NCI-H2081 treated with DMSO at 0.1 percent for 48 hours (cell line): ENCODE measurements at places on chromosomes 12 and 14.
A peak's percentile ranks its signal among the peaks of the same experiment; 100 is the strongest.

GRCh38 chr14:32413967-32414640 is 85.0 kb downstream of the AKAP6 start:
- no peak for DNase-seq

- DNase-seq = no peak
Observed at GRCh38 chr12:59429766-59430165, 166.1 kb upstream of the SLC16A7 start.

GRCh38 chr14:75022655-75023054 is 19.9 kb downstream of the EIF2B2 start:
- DNase-seq = no peak

DNA sequence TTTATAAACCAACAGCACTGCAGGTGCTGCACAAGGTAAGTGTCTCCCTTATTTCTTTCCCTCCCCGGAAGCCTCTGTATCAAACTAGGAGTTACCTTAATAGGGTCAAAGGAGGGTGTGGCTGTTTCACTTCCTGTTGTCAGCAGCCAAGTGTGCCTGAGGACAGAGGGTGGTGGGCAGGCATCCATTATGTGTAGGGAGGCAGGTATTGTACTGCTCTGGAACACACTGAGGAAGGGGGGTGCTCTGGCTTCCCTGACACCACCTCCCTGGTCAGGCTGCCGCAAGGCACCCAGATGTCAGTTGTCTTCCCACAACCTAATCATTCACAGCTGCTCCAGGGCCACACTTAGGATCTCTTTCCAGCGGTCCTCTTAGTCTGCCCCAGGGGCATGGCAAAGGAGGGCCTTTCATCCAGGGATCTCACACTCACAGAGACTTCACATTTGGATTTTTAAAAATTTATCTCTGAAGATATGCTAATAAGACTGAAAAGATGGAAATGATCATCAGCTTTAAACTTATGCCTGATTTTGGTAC is 132.0 kb upstream of the ARHGAP5 start:
- DNase-seq = no peak

DNA sequence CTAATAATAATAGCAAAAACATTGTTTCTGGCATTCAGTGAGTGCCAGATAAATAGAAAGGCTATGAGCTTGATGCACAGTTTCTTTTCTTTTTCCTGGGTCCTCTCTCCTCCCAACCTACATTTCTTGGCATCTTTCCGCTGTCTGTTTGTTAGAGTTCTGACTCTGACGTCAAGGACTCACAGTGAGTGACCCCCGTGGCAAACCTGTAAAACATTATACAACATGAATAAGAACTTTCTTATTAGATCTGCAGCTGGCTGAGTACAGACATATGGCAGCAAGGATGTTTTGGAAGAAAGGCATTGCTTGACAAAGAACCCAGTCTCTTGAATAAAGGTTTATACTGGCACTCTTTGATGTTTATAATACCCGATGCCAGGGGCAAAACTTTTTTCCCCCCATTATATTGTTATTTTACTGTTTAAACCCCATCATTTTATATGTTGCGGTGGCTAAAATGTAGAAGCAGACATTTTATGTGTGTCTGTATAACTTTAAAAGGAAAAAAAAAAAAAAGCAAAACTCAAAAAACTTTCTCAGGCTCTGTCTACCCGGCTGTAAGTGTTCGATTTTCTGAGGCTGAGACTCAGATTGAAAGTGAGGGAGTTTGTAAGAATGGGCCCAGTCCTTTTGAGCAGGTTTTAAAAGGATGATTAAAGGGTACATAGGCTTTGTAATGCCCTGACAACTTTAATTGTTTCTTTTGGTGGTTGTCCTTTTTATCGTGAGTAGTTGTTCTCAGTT is 159.3 kb downstream of the PDE3A start:
- no peak for DNase-seq

DNA sequence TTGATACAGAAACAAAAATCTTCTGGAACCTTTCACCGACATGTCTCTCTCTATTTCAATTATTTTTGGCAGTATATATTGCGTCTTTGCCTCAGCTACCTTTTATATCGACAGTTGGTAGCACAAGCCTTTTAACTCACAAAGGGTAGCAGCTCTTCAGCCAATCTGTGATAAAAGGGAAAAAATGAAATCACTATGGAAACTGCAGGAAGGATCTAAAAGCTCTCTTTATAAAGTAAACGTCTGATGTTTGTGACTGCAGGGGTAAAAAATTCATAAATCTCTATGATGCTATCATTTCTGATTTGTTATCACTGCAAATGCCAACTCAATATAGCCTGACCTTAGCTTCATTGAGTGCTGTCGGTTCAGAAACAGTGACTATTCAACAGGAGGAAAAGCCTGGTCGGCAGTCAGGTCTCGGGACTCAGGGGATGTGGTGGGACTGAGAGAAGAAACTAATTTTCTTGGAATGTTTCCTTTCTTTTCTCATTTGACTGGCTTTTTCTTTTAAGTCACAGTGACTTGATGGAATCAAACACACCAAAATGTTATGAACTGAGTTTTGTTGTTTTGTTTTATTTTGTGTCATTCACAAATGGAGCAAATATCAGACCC is 5.9 kb upstream of the RMST start:
- DNase-seq = no peak

GRCh38 chr14:91464615-91465205 is 45.4 kb downstream of the PPP4R3A start:
- DNase-seq = no peak

DNA sequence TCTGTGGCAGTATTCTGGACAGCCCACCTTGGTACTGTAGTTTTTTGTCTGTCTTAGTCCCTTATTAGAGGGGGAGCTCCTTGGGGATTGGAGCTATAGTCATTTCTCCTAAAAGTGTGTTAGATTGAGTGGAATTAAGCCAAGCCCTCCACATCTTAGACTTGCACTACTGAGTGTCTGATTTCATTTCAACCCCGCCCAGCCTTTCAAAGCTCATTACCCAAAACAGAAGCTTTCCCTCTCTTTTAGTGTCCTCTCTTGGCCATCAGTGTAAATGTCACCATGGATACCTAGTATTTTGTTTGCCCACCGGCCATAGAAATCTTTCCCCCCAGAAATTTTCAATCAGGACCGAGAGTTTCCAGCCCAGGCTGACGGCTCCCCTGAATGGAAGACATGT is 74.5 kb downstream of the LRRC74A start:
- no peak for DNase-seq

DNA sequence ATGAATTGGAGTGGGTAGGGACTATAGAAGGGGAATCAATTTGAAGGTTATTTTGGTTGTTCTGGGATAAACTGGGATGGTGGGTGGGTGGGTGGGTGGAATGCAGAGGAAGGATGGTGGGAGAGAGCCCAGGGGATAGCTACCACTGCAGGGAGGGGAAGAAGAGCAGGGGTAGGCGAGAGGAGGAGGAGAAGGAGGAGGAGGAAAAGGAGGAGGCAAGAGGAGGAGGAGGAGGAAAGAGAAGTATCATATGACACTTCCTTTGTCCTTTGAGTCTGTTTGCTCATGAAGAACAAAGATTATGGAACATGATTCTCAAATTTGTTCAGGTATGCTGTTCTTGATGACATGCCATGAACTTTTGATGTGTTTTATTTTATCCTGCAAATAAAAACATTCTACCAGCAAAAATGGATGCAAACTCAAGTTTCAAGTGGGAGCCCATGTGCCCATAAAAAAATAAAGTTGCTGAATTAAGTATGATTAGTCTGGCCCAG is 4.1 kb upstream of the BEST3 start:
- no peak for DNase-seq

DNA sequence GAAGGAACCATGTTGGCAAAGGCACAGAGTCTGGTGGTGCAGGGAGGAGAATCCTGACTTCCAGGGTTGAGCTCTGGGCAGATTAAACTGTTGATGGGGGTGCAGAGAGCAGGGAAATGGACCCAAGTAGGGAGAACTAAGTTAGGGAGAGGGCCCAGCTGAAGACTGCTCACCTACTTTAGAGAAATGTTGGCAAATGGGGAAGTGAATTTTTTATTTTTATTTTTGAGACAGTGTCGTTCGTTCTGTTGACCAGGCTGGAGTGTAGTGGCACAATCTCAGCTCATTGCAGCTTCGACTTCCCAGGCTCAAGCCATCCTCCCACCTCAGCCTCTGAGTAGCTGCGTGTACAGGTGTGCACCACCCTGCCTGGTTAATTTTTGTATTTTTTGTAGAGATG is 32.1 kb upstream of the TUBA1A start:
- DNase-seq = no peak

- peak; percentile 97 for DNase-seq
Observed at GRCh38 chr12:82174936-82175335, 183.3 kb downstream of the CCDC59 start.

DNA sequence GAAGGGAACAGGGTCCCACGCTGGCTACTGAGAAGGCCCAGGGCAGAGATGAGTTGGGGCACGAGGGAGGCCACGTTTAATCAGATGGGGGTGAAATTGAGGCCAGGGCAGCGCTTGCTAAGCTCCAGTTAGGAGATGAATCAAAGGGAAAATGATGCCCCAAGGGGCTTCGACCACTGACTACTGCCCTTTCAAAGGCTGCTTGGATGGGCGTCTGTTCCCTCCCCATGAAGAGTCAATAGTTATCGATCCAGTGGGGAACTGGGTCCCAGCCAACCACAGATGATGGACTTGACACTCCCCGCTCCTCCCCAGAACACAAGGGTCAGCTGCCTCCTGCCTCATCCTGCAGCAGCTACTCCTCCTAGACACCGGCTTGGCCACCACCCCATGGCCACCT is 55.6 kb downstream of the ESRRB start:
- no peak for DNase-seq

DNA sequence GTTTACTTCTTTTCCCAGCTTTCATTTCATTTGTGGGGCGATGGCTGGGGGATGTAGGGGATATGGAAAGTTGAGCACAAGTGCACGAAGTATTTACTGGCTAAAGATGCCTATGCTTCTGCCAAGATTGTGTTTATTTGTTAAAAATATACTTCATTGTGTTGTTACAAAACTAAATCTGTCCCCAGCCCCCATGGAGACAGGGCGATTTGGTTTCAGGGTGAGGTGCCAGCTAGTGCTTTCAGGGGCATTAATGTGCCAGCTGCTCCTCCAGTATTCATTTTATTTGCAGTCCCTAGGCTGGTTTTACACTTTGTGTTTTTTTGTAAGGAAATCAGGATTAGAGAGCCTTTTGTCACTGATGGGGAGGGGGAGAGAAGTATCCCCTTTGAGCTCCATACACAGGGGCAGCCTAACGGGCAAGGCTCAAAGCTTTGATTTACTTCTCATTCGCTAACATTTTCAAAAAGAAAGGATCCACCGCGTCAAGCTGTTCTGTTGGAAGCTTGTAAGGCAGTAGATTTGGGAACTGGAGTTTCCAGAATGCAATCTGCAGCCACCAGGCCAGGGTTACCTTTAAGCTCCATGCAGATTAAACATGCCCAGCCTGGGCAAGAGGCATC is 198.7 kb upstream of the PLEKHG7 start:
- DNase-seq = no peak

GRCh38 chr14:39173198-39173597 is 1.9 kb upstream of the PNN start:
- DNase-seq = no peak

- DNase-seq = peak; percentile 91
Observed at GRCh38 chr12:98397323-98398105, 117.9 kb upstream of the TMPO start.

- no peak for DNase-seq
Observed at GRCh38 chr12:109952873-109953272, 43.3 kb downstream of the GIT2 start.
